ENCODE measurements at places on chromosomes 2 and 18.

DNA sequence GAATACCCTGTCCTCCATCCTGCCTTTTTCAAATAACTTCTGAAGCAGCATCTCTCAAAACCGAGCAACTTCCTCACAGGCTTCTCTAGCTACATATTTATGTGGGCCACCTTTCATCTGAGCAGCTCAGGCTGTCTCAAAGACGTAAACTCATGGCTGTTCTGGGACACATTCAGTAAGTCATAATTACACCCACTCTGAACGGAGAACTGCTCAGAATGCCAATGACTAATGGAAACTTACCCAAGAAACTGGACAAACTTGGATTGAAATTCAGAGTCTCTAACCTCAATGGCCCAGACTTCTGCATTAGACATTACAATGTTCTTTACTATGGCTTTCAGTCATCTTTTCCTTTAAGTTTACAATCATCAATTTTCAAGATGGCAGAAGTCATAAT is 145.2 kb downstream of the RAD51AP2 start:
- peak; percentile 66 for DNase-seq

DNA sequence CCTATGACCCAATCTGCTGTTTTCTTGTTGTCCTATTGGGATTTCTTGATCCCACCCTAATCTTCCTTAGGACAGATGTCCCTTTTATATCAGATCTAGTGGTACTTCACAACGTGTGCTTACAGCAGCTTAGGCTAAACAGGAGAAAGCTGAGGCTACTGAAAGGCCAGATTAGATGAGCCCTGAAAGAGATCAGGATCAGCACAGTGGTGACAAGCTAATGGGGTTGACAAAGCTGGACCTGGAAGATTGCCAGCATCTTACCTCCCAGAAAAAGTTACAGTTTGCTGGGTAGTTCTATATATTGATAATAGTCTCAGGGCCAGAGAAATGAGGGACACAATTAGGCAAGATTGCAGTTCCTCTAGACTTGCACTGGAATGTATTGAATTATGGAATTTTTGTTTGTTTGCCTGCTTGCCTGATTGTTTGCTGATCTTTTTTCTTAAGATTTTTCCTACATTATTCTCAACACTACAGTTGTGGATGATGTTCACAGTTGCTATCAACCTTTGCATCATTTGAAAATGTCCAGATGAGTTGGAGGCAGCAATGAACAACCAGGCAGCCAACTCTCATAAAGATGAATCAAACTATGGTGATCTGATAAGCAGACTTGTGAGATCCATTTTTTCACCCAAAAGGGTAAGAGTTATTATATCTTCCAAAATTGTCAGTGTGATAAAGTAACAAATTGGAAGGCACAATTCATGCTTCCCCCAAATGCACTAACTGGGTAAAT is 49.1 kb upstream of the PIK3C3 start:
- DNase-seq: no peak

GRCh38 chr2:60676706-60677330 is 79.2 kb upstream of the PAPOLG start:
- DNase-seq: no peak

GRCh38 chr2:42128721-42129486 is 40.2 kb upstream of the EML4 start:
- DNase-seq: peak; percentile 85

GRCh38 chr2:38535744-38536506 is 66.8 kb downstream of the HNRNPLL start:
- peak; percentile 39 for DNase-seq

DNA sequence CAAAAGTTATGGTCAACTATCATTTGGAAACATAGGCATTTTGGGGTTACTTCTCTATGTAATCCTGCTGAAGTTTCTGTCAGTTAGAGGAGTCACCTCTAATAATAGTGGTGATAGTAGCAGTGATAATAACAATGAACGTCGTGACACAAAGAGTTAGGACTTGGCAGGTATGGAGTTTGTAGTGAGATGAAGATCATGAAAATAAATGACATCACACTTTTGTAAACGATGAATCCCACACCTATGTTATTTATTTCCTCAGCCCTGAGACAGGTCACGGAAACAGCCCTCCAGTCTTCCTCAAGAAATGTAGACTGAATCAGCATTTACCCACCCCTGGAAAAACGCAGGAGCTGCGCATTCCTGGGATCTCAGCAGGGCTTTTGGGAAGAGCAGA is 38.8 kb downstream of the TSN start:
- no peak for DNase-seq

GRCh38 chr2:196482119-196483065 is 157.1 kb upstream of the CCDC150 start:
- peak; percentile 70 for DNase-seq

- DNase-seq: peak; percentile 39
Measured at GRCh38 chr2:215884451-215885087, 128.8 kb downstream of the MREG start.

DNA sequence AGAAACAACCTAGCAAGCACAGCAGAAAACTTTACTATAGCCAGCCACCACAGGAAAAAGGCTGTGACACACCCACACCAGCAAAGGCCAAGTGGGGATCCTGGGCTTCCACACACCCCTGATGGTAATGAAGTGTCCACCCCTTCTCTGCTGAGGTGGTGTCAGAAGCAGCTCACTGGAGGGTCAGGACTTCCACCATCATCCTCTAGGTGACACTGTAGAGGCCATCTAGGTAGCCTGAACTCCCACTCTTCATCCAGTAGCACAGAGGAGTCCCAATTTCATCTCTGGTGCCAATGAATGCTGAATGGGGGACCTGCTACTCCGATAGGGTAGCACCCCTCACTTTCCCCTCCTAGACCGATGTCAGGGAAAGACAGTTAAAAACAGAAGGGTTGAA is 1544.4 kb downstream of the LRP1B start:
- peak; percentile 34 for DNase-seq

DNA sequence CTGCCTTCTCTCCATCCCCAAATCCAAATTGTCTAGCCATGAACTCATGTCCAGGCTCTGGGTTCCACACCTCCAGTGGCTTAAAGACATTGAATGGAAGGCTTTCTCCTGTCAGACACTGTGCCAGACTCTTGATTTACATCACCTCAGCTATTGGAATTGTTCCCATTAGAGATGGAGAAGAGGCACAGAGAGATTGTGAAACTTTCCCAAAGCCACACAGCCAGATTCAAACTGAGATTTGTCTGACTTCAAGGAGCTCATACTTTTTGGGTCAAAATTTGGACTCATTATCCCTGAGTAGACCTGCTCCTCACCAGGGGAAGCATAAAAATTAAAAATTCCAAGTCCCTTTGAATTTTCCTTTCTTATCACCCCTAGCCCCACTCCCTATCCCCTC is 18.9 kb upstream of the MYO3B start:
- DNase-seq: no peak

GRCh38 chr2:174779361-174779928 is 15.2 kb upstream of the CHRNA1 start:
- peak; percentile 66 for DNase-seq

GRCh38 chr18:79520478-79521390 is 125.0 kb downstream of the NFATC1 start:
- no peak for DNase-seq

DNA sequence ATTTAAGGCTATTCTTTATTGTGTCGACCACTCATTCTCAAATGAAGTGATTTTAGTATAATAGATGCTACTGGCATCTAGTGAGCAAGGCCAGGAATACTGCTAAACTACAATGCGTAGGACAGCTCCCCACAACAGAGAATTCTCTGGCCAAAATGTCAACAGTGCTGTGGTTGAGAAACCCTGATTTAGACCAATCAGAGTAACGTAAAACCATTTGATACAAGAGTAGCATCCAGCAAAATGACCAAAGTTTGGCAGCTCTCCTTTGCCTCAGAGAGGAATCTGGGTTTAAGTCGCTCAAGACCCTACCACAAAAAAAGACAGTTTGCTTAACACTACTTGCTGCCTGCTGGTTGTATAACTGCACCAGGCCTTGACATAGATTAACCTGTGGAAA is 37.0 kb upstream of the TTN start:
- DNase-seq: no peak

GRCh38 chr2:150462770-150463169 is 24.7 kb downstream of the RND3 start:
- DNase-seq: no peak

DNA sequence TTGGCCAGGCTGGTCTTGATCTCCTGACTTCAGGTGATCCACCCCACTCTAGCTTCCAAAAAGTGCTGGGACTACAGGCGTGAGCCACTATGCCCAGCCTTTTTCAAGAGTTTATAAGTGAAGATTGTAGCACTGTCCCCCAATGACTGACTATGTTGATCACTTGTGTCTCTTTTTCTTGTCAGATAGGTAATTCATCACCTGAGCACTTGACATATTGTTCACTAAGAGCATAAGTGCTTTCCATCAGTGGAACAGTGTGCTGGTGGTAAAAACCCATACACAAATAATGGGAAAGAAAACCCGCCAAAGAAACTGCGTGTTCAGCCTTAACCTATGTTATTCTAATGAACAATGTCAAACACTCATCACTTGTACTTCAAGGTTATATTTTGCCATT is 414.4 kb upstream of the CDH7 start:
- DNase-seq: no peak

Measured in HCEC 1CT (cell line).